Kidney (tissue), 22 donors: ENCODE measurements at places on chromosomes 7 and 10.
A peak's percentile ranks its signal among the peaks of the same experiment; 100 is the strongest.

DNA sequence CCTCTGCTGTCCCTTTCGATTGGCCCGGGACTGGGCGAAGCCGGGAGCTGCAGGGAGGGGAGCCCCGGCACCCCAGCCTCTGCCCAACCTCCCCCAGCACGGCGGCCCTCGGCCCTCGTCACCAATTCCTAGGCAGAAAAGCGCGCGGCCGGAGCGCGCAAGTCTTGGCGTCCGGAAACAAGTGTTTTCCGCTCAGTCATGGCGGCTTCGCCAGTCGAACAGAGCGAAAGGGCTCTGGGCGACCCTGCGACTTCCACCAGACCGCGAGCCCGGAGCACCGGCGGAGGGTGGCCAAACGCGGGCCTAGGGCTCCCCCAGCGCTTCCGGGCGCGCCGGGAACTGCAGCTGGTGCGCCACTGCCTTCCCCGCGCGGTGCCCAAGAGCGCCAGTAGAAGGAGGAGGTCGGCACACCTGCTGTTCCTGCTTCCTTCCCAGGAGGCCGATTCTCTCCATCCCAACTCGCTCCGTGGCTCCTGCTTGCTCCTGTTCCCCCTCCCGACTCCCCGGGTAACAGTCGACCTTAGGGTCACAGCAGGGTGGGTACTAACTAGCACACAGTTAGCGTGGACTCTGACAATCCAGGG lies 729.9 kb downstream of the ZWINT start:
- peak; percentile 73 for DNase-seq
- H3K4me3 ChIP-seq: peak overlapping the region; percentile 56
- H3K4me1 ChIP-seq: peaks cover 5% of the 10 kb centered on the region
- H3K27me3 ChIP-seq: no peaks in the 10 kb centered on the region
- H3K36me3 ChIP-seq: no peaks in the 10 kb centered on the region

DNA sequence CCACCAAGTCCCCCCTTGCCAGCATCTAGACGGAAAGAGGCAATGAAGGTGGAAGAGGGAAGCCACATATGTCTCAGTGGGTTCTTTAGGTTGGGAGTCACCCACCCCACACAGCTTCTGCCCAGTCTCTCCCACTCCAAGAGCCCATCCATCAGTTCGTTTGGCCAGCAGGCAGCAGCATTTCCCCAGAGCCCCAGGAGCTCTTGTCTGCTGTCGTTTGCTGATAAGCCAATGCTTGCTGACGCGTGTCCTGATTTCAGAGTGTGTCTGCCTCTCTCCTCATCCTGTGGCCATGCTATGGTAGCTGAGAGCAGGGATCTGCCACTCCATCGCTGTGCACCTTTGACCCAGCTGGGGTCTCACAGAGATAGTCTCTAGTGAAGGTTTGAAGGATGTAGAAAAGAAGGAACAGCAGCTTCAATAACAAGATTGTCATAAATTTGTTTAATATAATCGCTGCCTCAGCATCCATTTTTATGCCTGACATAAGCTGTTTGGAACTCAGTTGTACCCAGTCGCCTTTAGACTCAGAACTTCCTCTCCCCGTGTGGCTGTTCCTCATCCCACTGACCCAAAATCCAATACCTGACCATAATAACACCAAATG lies 39.4 kb upstream of the GDF10 start:
- no peaks in the 10 kb centered on the region for H3K27me3 ChIP-seq
- DNase-seq: no peak
- H3K27ac ChIP-seq: no peak overlapping the region
- no peaks in the 10 kb centered on the region for H3K4me1 ChIP-seq
- H3K4me3 ChIP-seq: no peak overlapping the region

DNA sequence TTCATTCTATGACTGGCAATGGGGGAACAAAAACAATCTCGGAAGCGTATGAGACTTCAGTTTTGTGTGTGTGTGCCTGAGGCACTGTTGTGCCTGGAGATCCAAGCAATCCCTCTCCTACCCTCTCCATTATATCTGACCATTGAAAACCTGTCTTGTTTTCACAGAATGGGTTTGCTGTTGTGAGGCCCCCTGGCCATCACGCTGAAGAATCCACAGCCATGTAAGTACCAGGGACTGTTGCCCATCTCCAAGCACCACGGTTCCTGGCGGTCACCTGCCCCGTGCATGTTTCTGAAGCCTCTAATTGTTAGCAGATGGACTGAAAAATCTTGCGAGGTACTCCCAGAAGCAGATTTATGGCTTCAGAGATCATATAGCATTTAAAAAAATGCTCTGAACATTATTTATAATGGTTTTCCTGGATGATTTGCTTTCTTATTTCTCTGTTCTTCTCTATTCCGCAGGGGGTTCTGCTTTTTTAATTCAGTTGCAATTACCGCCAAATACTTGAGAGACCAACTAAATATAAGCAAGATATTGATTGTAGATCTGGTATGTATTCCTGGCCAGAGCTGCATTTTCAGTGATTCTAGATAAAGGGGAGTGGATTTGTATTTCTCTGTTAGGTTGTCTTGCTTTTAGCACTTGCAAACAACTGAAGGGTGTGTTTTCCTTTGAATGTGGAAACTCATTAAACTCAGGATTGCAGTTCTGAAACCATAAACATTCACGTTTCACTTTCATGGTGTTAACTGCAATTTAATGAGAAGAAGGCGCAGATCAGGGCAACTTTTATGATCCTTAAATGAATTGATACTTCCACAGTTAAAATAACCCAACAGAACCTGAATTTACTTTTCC lies 288.2 kb downstream of the TWIST1 start:
- DNase-seq: no peak
- H3K36me3 ChIP-seq: no peaks in the 10 kb centered on the region
- no peak overlapping the region for H3K27ac ChIP-seq
- no peaks in the 10 kb centered on the region for H3K27me3 ChIP-seq
- no peaks in the 10 kb centered on the region for H3K4me1 ChIP-seq

- no peaks in the 10 kb centered on the region for H3K27me3 ChIP-seq
- no peak for DNase-seq
- no peaks in the 10 kb centered on the region for H3K36me3 ChIP-seq
Measured at GRCh38 chr10:104350127-104350635, 3.5 kb upstream of the CFAP58 start.

- DNase-seq: no peak
- H3K27me3 ChIP-seq: no peaks in the 10 kb centered on the region
- no peak overlapping the region for H3K4me3 ChIP-seq
Measured at GRCh38 chr7:104967595-104967994, 46.4 kb upstream of the KMT2E start.

GRCh38 chr7:129950191-129950932 lies 2.4 kb downstream of the UBE2H start:
- DNase-seq: no peak
- peak overlapping the region; percentile 91 for H3K4me3 ChIP-seq
- no peaks in the 10 kb centered on the region for H3K27me3 ChIP-seq
